ENCODE measurements at places on chromosomes 11 and 22. TPM values are rescaled to one million over a fixed set of nuclear protein-coding genes. Genes with fewer than 3 reads are reported as not detected.

Gene TST
- 36.8 TPM for total RNA-seq

Gene LRRN4CL
- total RNA-seq: 2.5 TPM

- DNase-seq: no peak
- no peak overlapping the region for H3K27ac ChIP-seq
- H3K4me1 ChIP-seq: no peaks in the 10 kb centered on the region
- H3K4me3 ChIP-seq: no peak overlapping the region
Measured at GRCh38 chr22:17818180-17818579, 43.9 kb upstream of the BID start.

GRCh38 chr11:78218707-78219492, 30.2 kb downstream of the USP35 start:
- H3K36me3 ChIP-seq: peaks cover 19% of the 10 kb centered on the region
- H3K27ac ChIP-seq: no peak overlapping the region
- H3K27me3 ChIP-seq: no peaks in the 10 kb centered on the region
- no peak for DNase-seq
- no peaks in the 10 kb centered on the region for H3K4me1 ChIP-seq
- H3K4me3 ChIP-seq: no peak overlapping the region

- peaks cover 18% of the 10 kb centered on the region for H3K4me1 ChIP-seq
- H3K27me3 ChIP-seq: peaks cover 28% of the 10 kb centered on the region
- H3K36me3 ChIP-seq: no peaks in the 10 kb centered on the region
- no peak overlapping the region for H3K4me3 ChIP-seq
Measured at GRCh38 chr11:17735818-17736578, 1.4 kb downstream of the KCNC1 start.

DNA sequence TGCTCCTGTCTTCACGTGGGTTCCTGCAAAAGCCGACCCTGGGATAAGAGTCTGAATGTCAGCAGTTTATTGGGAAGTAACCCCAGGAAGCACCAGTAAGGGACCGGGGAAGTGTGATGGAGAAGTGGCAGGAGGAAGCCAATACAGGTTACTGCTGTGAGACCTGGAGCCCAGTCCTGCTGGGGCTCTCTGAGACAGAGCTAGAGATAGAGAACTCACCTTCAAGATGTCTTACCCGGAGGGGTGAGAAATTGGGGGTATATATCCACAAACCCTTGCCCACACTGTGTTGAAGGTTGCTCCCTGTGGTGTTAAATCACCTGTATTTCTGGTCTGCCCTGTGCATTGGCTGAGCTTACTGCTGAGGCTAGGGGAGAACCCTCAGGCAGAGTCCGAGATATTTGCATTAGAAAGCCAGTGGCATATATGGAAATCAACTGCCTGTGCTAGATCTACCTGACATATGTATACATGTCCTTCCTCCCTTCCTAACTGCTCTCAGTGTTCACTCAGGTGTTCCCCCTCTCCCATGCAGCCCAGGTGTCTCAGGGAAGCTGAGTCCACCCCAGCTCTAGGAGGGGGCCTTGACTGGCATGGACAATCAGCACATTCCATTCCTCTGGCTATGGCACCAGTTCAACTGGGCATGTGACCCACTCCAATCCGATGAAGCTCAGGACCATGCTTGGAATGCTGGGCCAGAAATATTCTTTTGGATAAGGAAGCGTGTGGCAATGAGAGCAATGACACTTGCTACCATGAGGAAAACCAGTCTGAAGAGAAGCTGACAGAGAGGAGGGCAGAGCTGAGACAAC, 6.8 kb upstream of the MICAL2 start:
- H3K4me3 ChIP-seq: no peak overlapping the region
- H3K27ac ChIP-seq: peak overlapping the region; percentile 47
- peaks cover 20% of the 10 kb centered on the region for H3K4me1 ChIP-seq
- DNase-seq: peak; percentile 90

DNA sequence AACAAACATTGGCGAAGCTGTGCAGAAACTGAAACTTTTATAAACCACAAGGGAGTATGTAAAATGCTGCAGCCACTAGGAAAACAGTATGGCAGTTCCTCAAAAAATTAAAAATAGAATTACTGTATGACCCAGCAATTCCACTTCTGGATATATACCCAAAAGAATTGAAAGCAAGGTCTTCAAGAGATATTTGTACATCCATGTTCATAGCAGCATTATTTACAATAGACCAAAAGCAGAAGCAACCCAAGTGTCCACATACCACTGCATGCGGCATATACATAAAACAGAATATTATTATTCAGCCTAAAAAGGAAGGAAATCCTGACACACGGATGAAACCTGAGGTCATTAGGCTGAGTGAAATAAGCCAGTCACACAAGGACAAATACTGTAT, 85.8 kb downstream of the RELT start:
- H3K27me3 ChIP-seq: no peaks in the 10 kb centered on the region
- H3K27ac ChIP-seq: no peak overlapping the region
- peaks cover 69% of the 10 kb centered on the region for H3K4me1 ChIP-seq
- DNase-seq: no peak
- H3K4me3 ChIP-seq: no peak overlapping the region

- H3K36me3 ChIP-seq: no peaks in the 10 kb centered on the region
- H3K27ac ChIP-seq: no peak overlapping the region
- H3K4me3 ChIP-seq: no peak overlapping the region
Measured at GRCh38 chr22:29710922-29711593, 8.7 kb upstream of the CABP7 start.

DNA sequence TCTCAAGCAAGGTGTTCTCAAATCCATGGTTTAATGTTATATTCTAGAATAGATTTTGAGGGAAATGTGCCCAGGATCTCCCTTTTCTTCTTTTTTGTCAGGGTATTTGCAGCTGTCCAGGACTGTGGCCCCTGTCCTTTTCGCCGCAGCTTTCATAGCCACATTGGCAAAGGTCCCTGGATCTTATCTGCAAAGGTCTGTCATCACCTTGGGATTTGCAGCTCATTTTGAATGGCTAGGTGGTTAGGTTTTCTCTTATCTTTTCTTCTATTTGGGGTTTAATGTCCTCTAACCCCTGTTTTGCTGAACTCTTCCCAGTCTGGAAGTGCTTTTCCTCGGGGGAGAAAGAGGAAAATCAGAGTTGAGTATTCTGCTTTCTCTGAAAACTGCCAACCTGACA, 11.7 kb upstream of the C1QTNF4 start:
- no peak overlapping the region for H3K4me3 ChIP-seq
- H3K36me3 ChIP-seq: no peaks in the 10 kb centered on the region
- DNase-seq: no peak

DNA sequence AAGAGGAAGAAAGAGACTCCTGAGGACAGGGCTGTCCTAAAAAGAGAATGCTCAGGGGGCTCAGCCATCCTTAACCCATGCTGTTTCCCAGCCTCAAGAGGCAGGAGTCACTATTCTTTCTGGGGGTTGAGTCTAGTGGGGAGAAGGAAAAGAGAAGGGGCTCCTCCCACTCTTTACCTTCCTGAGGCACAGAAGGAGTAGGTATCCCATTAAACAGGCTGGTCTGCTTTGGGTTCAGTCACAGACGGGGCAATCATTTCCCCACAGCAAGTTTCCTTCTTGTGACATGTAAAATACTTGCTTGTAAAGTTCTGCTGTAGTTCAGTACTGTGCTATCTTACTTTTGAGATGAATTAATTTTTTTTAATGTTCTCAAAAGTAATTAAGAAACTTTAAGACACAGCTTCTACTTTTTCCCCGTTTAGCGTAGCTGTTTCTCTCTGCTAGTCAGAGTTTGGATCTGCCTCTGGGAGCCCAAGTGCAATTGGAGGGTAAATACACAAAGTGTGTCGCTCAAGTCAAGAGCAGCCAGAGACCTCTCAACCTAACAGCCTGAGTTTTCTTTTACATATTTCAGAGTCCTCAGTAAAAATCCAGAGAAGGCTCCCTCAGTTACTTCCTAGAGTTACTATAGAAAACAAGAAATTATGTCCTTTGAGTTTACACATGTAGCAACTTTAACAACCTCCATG, 15.0 kb downstream of the OR8A1 start:
- H3K36me3 ChIP-seq: no peaks in the 10 kb centered on the region
- H3K4me1 ChIP-seq: no peaks in the 10 kb centered on the region
- no peak for DNase-seq
- no peak overlapping the region for H3K27ac ChIP-seq
- H3K4me3 ChIP-seq: no peak overlapping the region
- H3K27me3 ChIP-seq: no peaks in the 10 kb centered on the region

- no peaks in the 10 kb centered on the region for H3K27me3 ChIP-seq
- H3K36me3 ChIP-seq: no peaks in the 10 kb centered on the region
- no peak overlapping the region for H3K27ac ChIP-seq
- no peak for DNase-seq
- no peak overlapping the region for H3K4me3 ChIP-seq
- H3K4me1 ChIP-seq: peaks cover 3% of the 10 kb centered on the region
Measured at GRCh38 chr11:127795326-127795725, 792.0 kb downstream of the ETS1 start.
